ENCODE measurements at places on chromosomes 7 and 10. TPM values are rescaled to one million over a fixed set of nuclear protein-coding genes. Genes with fewer than 3 reads are reported as not detected.

The CDC123 gene
- total RNA-seq = 106 TPM

DNA sequence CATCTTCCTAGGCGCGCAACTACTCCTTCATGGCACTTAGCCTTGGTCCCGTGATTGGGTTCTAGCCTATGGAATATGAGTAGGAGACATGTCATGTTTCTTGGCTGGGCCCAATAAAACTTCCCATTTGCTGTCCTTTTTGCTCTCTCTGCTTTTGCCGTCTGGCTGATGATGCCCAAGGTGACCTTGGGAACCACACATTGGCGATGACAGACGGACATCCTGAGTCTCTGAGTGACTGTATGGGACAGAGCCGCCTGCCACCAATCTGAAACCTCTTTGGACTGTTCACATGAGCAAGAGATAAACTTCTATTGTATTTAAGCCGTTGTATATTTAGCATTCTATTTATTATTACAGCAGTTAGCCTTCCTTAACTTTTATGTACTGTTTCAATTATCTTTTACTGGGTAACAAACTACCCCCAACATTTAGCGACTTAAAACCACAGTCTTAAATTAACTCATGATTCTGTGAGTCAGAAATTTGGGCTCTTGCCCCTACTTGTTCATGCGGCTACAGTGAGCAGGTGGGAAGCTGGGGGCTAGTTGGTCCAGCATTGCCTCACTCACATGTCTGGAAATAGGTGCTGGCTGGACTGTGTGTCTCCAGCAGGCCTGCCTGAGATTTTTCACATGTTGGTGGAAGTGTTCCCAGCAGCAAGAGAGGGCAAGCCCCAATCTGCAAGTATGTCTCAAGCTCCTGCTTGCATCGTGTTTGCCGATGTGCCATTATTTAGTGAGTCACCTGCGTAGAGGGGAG lies 71.7 kb downstream of the NOD1 start:
- DNase-seq = peak; percentile 100

The CYP2E1 gene
- under 0.01 TPM for total RNA-seq

- no peak for DNase-seq
These were observed 116.6 kb downstream of the DOCK4 start for GRCh38 chr7:112089551-112089950.

- DNase-seq = no peak
These were observed 301.0 kb upstream of the GNAI1 start for GRCh38 chr7:79833616-79834015.

The ACTL6B gene
- total RNA-seq = not detected

DNA sequence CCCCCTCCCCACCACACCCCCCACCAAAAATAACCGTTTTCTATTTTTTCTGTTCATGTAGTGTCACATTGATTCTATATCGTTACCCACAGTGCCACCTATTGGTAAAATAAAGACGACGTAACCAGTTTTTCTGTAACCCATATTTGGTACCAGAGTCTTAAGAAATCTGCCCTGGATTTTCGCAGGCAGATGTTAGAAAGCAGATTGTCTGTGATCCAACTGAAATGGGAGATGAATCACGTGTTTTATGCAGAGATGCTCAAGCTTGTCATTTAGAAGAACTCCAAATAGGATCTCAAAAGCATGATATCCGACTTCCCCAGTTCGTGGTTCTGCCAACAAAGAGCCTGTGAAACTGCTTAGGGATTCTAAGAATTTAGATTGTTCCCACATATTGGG lies 261.1 kb upstream of the CSTF2T start:
- peak; percentile 49 for DNase-seq

The JMJD1C gene
- 72.1 TPM for total RNA-seq

GRCh38 chr10:19046679-19047078 lies 1.9 kb upstream of the MALRD1 start:
- no peak for DNase-seq

The ADAM12 gene
- 1.8 TPM for total RNA-seq

The ARHGAP22 gene
- 9.0 TPM for total RNA-seq

DNA sequence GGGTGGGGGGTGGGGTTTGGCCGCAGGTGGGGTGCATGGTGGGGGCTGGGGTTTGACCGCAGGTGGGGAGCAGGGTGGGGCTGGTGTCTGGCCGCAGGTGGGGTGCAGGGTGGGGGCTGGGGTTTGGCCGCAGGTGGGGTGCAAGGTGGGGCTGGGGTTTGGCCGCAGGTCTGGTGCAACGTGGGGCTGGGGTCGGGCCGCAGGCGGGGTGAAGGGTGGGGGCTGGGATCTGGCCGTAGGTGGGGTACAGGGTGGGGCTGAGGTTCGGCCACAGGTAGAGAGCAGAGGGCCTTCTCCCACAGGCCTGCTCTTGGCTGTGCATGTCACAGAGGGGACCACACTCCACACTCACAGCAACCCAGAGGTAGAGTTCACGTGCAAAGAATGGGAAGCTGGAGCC lies 586.6 kb downstream of the PTPRN2 start:
- DNase-seq = no peak

- no peak for DNase-seq
These were observed 104.9 kb downstream of the KLF6 start for GRCh38 chr10:3679950-3680629.

The CFAP70 gene
- total RNA-seq = 0.79 TPM

DNA sequence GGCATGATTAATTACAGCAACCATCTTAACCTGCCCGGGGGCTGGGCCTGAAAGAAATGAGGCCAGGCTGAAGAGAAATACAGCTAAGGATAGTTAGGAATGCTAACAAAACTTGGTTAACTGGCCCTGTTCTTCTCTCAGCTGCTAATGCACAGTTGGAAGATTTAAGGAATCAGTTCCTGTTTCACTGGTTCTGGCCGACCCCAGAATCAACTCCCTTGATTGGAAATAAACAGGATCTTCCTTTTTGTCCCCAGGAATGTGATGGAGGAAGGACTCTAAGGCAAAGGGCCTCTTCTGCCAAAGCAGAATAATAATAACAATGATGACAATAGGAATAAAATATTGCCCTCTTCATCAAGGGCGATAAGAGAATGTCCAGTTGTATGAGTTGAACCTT lies 3.5 kb upstream of the LRMDA start:
- no peak for DNase-seq

DNA sequence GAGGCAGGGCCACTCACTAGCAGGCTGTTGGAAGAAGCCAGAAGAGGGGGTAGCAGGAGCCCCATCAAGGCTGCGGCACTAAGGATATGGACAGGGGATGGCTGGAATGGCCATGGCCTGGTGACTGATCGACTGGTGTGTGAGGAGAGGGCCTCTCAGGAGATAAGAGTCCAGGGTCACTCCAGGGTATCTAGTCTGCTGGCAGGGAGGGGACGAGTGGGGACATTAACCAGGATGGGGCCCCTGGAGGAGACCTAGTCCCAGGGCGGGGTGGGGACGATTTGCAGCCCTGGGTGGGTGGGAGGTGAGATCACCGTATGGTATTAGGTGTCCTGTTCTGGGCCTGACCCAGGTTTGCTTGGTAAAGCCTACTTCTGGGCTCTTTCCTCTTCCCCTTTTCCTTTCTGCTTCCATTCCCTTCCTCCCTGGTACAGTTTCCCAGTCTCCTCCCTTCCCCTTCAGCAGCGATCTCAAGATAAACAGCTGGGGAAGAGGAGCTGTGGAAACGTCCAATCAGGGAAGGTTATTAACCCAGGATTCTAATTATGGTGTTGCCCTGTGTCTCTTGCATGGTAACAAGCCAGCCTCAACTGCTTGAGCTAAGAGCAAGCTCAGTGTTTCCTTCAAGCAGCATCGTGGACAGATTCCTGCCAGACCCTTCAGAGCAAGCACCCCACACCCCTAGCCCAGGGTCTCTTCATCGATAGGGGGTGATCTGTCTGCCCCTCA lies 233.2 kb downstream of the RPS24 start:
- DNase-seq = no peak

The SNX13 gene
- 32.9 TPM for total RNA-seq

Data from bronchial epithelial cell (primary cell).